ENCODE measurements at places on chromosomes 5 and 9. TPM values are rescaled to one million over a fixed set of nuclear protein-coding genes. Genes with fewer than 3 reads are reported as not detected.

The ELOVL7 gene
- 0.96 TPM for total RNA-seq

DNA sequence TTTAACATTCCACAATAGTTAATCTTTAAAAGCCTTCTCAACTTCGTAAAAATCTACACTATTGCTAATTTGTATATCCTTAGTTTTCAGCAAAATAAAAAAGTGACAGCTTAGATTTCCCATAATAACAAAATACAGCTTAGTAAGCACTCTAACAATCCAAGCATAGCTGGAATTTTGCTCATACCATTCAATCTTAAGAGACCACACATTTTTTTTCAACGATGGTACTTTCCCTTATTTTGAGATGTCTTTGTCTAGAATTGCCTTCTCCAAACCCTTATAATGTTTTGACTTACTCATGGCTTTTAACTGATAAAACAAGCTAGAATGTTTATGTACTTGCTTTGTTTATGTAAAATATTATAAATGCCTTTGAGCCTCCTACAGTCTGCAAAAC, 65.6 kb downstream of the HOMER1 start:
- peaks cover 5% of the 10 kb centered on the region for H3K36me3 ChIP-seq
- H3K27me3 ChIP-seq, result no peaks in the 10 kb centered on the region
- no peak for DNase-seq
- no peaks in the 10 kb centered on the region for H3K4me1 ChIP-seq
- H3K4me3 ChIP-seq, result no peak overlapping the region

The FOXD4L3 gene
- not detected for total RNA-seq

The ADGRD2 gene
- not detected for total RNA-seq

GRCh38 chr5:79736528-79737514, 47.2 kb downstream of the CMYA5 start:
- no peak overlapping the region for H3K27ac ChIP-seq
- H3K36me3 ChIP-seq, result peaks cover 3% of the 10 kb centered on the region
- no peaks in the 10 kb centered on the region for H3K4me1 ChIP-seq
- no peak overlapping the region for H3K4me3 ChIP-seq
- peaks cover 38% of the 10 kb centered on the region for H3K27me3 ChIP-seq
- no peak for DNase-seq

DNA sequence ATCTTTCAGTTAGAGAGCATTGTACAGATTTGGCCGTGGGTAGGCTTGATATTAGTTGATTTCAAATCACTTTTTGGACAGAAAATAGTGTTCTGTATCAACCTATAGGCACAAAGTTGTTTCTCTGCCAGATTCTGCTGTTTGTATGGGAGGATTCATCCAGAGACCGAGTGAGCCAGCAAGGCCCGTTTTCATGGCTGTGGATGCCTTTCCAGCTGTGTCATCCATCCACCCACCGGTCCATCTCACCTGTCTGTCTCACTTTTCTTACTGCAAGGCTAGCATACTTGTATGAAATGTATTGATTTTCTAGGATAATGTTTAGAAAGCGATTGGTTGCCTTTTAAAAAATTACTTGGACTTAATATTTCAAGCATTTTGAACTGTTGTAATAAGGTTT, 34.4 kb downstream of the ICE1 start:
- peaks cover 32% of the 10 kb centered on the region for H3K36me3 ChIP-seq
- no peaks in the 10 kb centered on the region for H3K4me1 ChIP-seq

- no peak for DNase-seq
- H3K27ac ChIP-seq, result no peak overlapping the region
- no peak overlapping the region for H3K4me3 ChIP-seq
Observed at GRCh38 chr9:109793921-109794320, 13.9 kb downstream of the PALM2AKAP2 start.

DNA sequence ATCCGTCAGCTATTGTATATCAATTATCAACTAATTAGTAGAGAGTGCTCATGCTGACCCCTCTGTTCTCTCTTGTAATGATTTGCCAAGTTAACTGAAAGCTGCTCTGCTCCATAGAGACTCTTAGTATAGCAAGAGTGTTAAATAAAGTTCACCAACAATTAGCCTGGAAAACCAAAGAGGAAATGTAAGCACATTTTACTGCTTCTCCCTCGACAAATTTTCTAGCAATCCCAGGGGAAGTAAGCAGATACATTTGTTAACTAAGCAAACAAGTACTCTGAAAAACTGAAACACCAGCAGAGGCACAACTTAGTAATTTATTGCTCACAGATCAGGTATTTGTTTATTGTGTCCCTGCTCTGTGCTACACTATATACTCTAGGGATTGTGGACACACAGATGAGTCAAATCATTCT, 162.2 kb downstream of the GLIS3 start:
- no peak overlapping the region for H3K27ac ChIP-seq
- H3K27me3 ChIP-seq, result no peaks in the 10 kb centered on the region
- no peaks in the 10 kb centered on the region for H3K36me3 ChIP-seq

Data from neural crest cell (in vitro differentiated cells).